Kidney tubule cell (primary cell): ENCODE measurements at places on chromosomes 16 and 17.

GRCh38 chr17:74070374-74070773, 133.1 kb upstream of the RPL38 start:
- no peak for DNase-seq

DNA sequence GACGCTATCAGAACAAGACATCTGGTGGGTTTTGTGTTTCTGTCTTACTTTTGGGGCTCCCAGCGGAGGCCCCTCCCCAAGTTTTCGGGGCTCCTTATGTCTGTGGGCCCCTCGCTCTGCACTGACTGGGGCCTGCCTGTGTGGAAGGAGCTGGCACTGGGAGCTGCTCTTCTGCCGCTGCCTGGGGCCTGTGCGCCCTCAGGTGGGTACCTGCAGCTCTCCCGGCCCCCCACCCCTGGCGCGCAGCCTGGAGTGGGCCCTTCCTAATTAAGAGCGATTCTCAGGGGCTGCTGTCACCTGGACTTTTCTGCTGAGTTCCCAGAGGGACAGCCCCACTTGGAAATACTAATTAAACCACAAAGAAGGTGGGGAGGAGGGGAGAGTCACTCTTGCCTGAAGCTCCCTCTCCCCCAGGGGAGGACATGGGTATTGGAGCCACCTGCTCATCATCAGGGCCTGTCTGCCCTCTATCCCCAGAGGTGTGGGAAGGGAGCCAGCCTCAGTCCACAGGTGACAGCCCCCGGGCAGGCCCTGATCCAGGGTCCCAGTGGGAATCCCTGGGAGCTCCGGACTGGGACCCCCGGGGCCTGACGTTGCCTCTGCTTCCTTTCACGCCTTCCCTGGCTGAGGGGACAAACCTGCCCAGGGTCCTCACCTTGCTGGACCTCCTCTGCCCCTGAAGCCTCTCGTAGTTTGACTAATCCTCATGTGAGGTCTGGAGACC, 36.5 kb downstream of the GSE1 start:
- no peak for DNase-seq

DNA sequence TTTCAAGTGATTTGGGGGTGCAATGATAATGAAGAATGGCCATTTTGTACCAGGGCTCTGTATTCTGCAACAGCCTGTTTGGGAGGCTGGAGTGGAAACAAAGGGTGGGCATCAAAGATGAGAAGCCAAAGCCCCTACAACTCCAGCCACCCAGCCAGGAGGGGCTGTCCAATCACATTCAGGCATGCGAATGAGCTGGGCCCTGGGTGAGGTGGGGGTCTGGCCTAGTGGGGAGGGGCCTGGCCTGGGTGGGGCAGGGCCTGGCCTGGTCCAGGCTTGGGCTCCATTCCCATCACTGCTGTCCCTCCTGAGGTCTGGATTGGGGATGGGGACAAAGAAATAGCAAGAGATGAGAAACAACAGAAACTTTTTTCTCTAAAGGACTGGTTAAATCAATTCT, 6.4 kb downstream of the AOC3 start:
- DNase-seq: no peak

GRCh38 chr17:36864827-36865430, 72.3 kb upstream of the LHX1 start:
- no peak for DNase-seq

GRCh38 chr17:35715416-35715815, 16.0 kb upstream of the RASL10B start:
- no peak for DNase-seq

DNA sequence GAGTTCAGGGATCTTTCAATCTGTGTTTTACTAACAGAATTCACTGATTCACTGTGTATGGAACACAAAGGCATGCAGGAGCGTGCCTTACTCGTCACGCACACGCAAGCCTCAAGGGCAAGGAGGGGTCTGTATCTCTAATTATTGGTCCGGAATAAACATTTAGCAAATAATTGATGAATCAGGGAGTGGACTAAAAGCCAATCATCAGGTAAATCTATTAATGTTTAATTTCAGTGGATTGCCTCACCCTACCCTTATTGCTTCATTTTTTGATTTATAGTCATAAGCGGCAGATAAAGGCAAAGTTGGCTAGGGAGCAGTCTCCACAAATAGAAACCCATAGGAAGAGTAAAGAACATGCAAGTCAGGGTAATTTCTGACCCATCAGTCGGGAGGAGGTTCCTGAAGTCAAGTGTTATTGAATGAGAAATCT, 7.4 kb upstream of the HSD17B2 start:
- peak; percentile 36 for DNase-seq
